Esophagus squamous epithelium (tissue), 5 donors: ENCODE measurements at places on chromosomes 12 and 14. TPM values are rescaled to one million over a fixed set of nuclear protein-coding genes. Genes with fewer than 3 reads are reported as not detected.

APOF gene
- total RNA-seq = not detected

B4GALNT3 gene
- 10.4 TPM for total RNA-seq

KCNC2 gene
- not detected for total RNA-seq

GALNT9 gene
- total RNA-seq = not detected

DBX2 gene
- not detected for total RNA-seq

CHPT1 gene
- 53.6 TPM for total RNA-seq

RND1 gene
- total RNA-seq = 0.57 TPM

RASAL1 gene
- 61.9 TPM for total RNA-seq

KRT83 gene
- not detected for total RNA-seq

ZBTB42 gene
- total RNA-seq = 6.4 TPM

LMNTD1 gene
- not detected for total RNA-seq

TAS2R31 gene
- 2.8 TPM for total RNA-seq

SLCO1B1 gene
- not detected for total RNA-seq

MIP gene
- total RNA-seq = not detected

PTPN21 gene
- total RNA-seq = 6.1 TPM

RPL6 gene
- total RNA-seq = 1,690 TPM

CD69 gene
- total RNA-seq = 3.6 TPM

AICDA gene
- not detected for total RNA-seq

CPNE6 gene
- total RNA-seq = not detected

LPCAT3 gene
- 27.5 TPM for total RNA-seq

PIP4P1 gene
- total RNA-seq = 21.7 TPM

SYT10 gene
- total RNA-seq = not detected

MUCL1 gene
- total RNA-seq = not detected

RNASE3 gene
- not detected for total RNA-seq

GDF3 gene
- total RNA-seq = not detected

L2HGDH gene
- 14.2 TPM for total RNA-seq

CCDC197 gene
- not detected for total RNA-seq

CTSG gene
- total RNA-seq = 24.4 TPM

SIRT4 gene
- 0.70 TPM for total RNA-seq

TMEM63C gene
- total RNA-seq = 9.8 TPM

IL26 gene
- not detected for total RNA-seq

SERPINA3 gene
- 99.0 TPM for total RNA-seq

CEBPE gene
- total RNA-seq = not detected

TOMM20L gene
- not detected for total RNA-seq

MPHOSPH9 gene
- total RNA-seq = 22.9 TPM

STAB2 gene
- total RNA-seq = 0.95 TPM

PAPOLA gene
- total RNA-seq = 152 TPM

JAG2 gene
- total RNA-seq = 20.8 TPM

BEST3 gene
- total RNA-seq = not detected

TAS2R19 gene
- 1.2 TPM for total RNA-seq

GYS2 gene
- 12.9 TPM for total RNA-seq

NRL gene
- 2.9 TPM for total RNA-seq

FGF23 gene
- not detected for total RNA-seq

LRRK2 gene
- total RNA-seq = 10.9 TPM

GPR135 gene
- total RNA-seq = 4.4 TPM

ASCL1 gene
- not detected for total RNA-seq

TMEM253 gene
- total RNA-seq = 1.5 TPM

RILPL2 gene
- total RNA-seq = 2.5 TPM

NINJ2 gene
- 2.2 TPM for total RNA-seq

DAO gene
- total RNA-seq = not detected

SLC6A13 gene
- total RNA-seq = not detected

GZMB gene
- total RNA-seq = 8.5 TPM

ATP23 gene
- total RNA-seq = 4.2 TPM
